ENCODE measurements at places on chromosomes 2 and 18.

- DNase-seq: no peak
Measured at GRCh38 chr2:184646177-184646576, 47.8 kb downstream of the ZNF804A start.

DNA sequence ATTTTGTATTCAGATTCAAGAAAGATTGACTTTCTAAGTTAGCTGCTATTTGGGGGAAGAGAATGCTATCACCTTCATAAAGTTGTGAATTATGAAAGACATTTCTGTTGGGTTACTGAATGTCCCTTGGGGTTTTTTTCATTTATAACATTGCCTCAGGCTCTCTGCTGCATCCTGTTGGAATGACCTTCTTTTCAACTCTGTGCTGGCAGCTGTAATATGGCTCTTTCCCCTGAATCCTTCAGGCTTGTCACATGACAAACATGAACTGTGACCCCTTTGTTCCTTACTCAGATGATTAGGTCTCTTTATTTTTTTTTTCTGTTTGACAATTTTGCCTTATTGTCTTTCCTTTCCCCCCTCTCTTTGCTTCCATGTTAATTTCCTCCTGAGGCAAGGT lies 159.8 kb downstream of the TAF4B start:
- DNase-seq: peak; percentile 96

- DNase-seq: peak; percentile 84
Measured at GRCh38 chr18:79260510-79260909, 135.2 kb upstream of the NFATC1 start.

- no peak for DNase-seq
Measured at GRCh38 chr18:48229552-48229981, 179.6 kb downstream of the ZBTB7C start.

- no peak for DNase-seq
Measured at GRCh38 chr18:21012308-21012707, 99.3 kb downstream of the ROCK1 start.

All from foreskin melanocyte (primary cell).